Vagina (tissue), 2 donors: ENCODE measurements at places on chromosomes 3 and 15. TPM values are rescaled to one million over a fixed set of nuclear protein-coding genes. Genes with fewer than 3 reads are reported as not detected.

Gene CILP
- 129 TPM for total RNA-seq

Gene DUOXA2
- total RNA-seq: 1.5 TPM

Gene TRIM42
- total RNA-seq: not detected

Gene EXD1
- not detected for total RNA-seq

Gene CPNE9
- total RNA-seq: not detected

Gene MASP1
- total RNA-seq: 172 TPM

Gene CHST2
- 12.5 TPM for total RNA-seq

Gene CLDN18
- total RNA-seq: not detected

Gene NEK10
- total RNA-seq: not detected

Gene ZNF860
- total RNA-seq: 2.0 TPM

Gene COL7A1
- 148 TPM for total RNA-seq

Gene P2RY1
- 17.9 TPM for total RNA-seq

Gene SLC51B
- not detected for total RNA-seq

Gene GATM
- 50.1 TPM for total RNA-seq

Gene SLC38A3
- total RNA-seq: 2.0 TPM

Gene KLHL40
- total RNA-seq: not detected

GRCh38 chr3:139281522-139282196 is 62.2 kb upstream of the MRPS22 start:
- no peak for DNase-seq

DNA sequence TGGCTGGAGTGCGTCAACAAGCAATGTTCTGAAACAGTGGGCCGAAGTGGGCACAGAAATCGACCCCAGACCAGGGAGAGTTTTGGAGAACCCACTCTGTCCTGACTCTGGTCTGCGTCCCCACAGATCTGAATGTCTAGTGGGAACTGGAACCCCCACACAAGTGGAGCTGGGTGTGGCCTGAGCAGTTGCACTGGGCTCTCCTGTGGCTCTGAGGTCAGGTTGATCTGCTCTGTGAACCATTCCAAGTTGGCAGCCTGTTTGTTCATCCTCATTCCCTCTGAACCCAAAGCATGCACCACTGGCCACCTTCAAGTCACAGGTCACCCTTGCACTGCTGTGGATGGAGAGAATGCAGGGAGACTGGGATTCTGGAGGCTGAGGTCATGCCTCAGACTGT is 60.5 kb downstream of the STARD5 start:
- DNase-seq: no peak

DNA sequence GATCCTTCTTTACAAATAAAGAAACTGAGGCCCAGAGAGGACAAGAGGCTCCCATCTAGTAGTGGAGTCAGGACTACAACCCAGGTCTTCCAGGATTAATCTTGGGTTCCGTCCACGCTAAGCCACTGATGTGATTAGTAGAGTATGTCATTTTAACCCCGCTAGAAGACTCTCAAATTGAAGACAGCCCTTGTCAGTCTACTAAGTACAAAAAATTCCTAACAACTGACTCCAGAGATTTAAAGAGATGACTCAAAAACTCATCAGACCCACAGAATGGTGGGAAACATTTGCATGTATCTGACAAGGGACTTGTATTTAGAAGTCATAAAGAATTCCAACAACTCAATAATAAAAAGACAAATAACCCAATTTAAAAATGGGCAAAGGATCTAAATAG is 145.3 kb downstream of the CNTN3 start:
- DNase-seq: no peak

GRCh38 chr15:80494351-80494751 is 90.2 kb downstream of the ARNT2 start:
- DNase-seq: peak; percentile 18

GRCh38 chr3:72115307-72115706 is 330.4 kb upstream of the PROK2 start:
- DNase-seq: no peak

DNA sequence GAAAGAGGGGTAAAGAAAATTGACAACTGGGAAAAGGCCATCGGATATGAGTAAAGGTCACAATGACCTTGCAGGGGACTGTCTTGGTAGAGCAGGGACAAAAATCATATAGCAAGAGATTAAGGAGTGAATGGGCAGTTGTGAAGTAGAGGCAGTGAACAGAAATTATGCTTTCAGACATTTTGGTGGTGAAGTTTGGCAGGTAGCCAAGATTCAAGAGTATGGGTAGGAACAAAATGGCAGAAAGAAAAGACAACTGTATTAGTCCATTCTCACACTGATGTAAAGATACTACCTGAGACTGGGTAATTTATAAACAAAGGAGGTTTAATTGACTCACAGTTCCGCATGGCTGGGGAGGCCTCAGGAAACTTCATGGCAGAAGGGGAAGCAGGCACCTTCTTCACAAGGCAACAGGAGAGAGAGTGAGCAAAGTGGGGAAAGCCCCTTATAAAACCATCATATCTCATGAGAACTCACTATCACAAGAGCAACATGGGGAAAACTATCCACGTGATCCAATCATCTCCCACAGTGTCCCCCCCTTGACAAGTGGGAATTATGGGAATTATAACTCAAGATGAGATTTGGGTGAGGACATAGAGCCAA is 84.0 kb downstream of the CGNL1 start:
- DNase-seq: no peak

- DNase-seq: no peak
Measured at GRCh38 chr3:147937891-147938290, 528.7 kb downstream of the ZIC1 start.

GRCh38 chr3:20039765-20040547 is at the start of gene KAT2B:
Gene KAT2B (plus strand): TSS chr3:20040446. CDS start chr3:20040478, 32 bp downstream.
- DNase-seq: no peak

GRCh38 chr3:103112273-103112672 is 677.5 kb downstream of the ZPLD1 start:
- no peak for DNase-seq

GRCh38 chr15:73849641-73850040 is 23.7 kb upstream of the TBC1D21 start:
- no peak for DNase-seq

GRCh38 chr15:31607656-31608055 is 281.0 kb downstream of the KLF13 start:
- DNase-seq: no peak

- no peak for DNase-seq
Measured at GRCh38 chr3:107498646-107499045, 24.1 kb upstream of the BBX start.

DNA sequence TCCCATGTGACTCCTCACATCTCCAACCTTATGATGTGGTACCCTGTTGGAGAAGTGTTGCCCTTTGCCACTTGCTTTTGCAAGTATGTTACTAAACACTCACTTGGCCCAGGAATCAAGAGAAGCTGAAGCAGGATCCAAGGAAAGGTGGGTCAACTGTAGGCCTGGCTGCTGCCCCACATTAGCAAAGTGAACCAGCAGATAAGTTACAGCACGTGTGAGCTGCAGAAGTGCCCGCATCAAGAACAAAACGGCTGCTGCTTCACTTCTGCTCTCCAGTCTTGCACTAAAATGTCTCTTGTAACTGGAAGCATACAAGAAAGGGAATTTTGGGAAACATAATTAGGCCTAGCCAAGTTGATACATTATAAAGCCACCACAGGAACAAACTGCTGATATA is 79.6 kb downstream of the PCOLCE2 start:
- no peak for DNase-seq

GRCh38 chr3:109091846-109092245 is 26.1 kb downstream of the MORC1 start:
- DNase-seq: no peak

DNA sequence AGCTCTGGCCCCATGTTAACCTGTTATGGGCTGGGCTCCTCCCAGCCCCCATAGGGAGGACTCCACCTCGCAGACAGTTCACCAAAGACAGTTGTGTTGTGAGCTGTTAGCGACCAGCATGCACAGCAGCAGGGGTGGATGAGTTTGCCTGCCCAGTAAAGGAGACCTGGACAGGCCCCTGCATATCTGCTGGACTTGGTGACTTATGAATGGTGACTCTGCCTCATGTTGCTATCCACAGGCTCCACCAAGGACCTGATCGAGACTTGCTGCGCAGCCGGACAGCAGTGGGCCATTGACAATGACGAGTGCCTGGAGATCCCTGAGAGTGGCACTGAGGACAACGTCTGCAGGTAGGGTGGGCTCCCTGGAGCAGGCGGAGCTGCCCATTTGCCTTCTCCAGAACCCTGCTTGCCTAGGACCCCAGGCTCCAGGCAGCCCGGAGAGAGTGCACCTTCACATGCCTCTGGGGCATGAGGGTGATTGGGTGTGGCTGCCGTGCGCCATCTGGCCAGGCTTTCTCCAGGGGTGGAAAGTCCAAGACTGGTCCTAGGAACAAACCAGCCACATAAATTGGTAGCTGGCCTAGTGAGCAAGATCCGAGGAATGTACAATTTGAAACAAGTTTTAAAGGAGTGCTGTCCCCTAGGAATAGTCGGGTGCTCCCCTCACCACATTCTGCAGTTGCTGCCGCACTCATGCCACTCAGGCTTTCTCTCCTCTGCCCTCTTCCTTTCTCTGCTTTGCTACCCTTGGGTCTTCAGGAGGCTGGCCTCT is 59.1 kb downstream of the FBLN2 start:
- DNase-seq: no peak

DNA sequence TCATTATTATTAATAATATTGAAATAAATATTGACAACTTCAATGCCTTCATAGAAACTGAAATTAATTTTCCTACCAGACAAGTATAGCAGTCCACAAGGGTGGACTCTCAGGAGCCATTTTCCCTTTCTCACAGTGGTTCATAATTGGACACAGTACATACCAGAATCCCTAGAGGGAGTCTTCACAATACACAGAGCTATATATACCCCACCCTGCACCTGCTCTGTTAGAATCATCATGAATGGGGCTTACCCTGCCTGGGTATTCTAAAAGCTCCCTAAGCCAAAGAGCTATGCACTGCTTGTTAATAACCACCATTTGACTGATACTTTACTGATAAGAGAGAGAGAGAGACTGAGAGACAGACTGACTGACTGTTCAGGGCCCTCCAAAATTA is 134.9 kb downstream of the FEZF2 start:
- DNase-seq: no peak

GRCh38 chr15:90789462-90789861 is 72.3 kb downstream of the BLM start:
- DNase-seq: no peak

DNA sequence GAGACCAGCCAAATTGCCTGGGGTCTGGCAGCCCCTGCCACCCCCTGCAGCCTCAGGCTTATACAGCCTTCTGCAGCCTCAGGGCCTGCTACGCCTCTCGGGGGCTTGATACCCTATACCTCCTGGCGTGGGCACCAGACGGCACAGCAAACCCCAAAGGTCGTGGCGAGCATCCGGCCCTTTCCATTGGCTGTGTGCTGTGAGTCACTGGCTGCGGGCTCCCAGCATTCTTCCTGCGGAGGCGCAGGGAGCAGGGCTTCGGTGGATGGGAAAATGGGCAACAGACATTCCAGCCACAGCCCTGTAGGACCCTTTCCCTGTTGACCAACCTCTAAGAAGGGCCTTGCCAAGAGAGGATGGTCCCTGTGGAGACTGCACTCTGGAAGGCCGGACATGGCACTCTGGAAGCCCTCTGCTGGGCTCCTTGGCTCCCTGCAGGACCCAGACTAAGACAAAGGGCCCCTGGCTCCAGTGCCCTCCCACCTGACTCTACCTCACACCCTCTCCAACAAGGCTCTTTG is 59.6 kb downstream of the ITGA11 start:
- DNase-seq: peak; percentile 76

DNA sequence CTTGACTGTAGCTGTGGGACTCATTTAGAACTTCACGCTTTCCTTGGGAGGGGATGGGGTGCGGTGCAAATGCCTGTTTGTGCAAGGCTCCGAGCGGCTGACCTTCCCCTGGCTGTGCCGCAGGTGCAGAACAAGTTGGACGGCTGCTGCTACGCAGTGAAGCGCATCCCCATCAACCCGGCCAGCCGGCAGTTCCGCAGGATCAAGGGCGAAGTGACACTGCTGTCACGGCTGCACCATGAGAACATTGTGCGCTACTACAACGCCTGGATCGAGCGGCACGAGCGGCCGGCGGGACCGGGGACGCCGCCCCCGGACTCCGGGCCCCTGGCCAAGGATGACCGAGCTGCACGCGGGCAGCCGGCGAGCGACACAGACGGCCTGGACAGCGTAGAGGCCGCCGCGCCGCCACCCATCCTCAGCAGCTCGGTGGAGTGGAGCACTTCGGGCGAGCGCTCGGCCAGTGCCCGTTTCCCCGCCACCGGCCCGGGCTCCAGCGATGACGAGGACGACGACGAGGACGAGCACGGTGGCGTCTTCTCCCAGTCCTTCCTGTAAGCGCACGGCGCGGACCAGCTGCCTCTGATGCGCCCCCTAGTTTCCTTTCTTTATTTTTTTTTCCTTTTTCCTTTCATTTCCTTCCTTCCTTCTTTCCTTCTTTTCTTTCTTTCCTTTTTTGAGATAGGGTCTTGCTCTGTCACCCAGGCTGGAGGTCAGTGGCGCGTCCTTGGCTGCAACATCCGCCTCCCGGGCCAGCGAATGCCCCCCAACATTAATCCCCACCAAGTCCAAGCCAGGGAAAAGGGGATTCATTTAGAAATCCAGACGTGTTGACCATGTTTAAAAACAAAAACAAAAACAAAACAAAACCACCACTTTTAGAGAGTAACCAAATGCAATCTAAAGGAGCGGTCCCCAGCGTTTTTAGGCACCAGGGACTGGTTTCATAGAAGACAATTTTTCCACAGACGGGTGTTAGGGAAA is 42.7 kb downstream of the EIF2AK4 start:
- DNase-seq: no peak

DNA sequence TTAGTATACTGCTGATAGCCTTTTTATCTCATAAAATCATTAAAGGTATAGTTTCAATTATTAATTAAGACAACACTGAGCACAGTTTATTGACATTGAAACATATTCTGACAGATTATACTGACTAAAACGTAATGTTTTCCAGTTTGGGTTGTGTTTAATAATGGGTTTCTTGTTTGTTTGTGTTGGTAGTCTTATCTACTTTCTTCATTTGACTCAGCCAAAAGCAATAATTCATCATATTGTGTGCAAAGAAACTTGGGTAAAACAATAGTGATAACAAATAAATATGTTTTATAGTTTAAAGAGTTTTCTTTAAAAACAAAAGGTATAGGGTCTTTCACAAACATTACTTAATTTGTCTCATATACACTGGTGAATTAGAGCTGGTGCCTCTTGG is 629.2 kb upstream of the AGTR1 start:
- DNase-seq: no peak

DNA sequence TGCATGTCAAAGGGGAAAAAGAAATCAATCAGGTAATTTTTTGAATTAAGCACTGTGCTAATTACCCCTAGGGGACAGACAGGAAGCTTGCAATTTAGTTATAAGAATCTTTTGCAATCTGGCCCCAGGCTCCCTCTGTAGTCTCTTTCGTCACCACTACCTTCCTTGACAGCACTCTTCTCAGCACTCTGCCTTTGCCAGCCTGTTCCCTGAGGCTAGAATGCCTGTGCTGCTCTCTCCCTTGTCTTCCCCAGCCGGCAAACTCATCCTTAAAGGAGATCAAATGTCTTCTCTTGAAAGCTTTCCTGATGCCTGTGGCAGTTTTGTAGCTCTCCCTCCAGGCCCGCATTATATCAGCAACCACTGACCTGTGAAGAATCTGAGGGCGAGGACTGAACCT is 32.4 kb upstream of the PRTG start:
- no peak for DNase-seq

GRCh38 chr15:73908822-73909122 is 17.5 kb upstream of the LOXL1 start:
- no peak for DNase-seq
